Uterus (tissue), 4 donors: ENCODE measurements at places on chromosomes 1 and 21. TPM values are rescaled to one million over a fixed set of nuclear protein-coding genes. Genes with fewer than 3 reads are reported as not detected.

SYTL1 gene
- total RNA-seq = 4.8 TPM

SLC25A34 gene
- total RNA-seq = 2.1 TPM

TGFB2 gene
- 12.9 TPM for total RNA-seq

FMO5 gene
- 3.8 TPM for total RNA-seq

BRINP2 gene
- total RNA-seq = not detected

OR4F29 gene
- not detected for total RNA-seq
